BE2C (cell line): ENCODE measurements at places on chromosomes 1 and 21.
A peak's percentile ranks its signal among the peaks of the same experiment; 100 is the strongest.

DNA sequence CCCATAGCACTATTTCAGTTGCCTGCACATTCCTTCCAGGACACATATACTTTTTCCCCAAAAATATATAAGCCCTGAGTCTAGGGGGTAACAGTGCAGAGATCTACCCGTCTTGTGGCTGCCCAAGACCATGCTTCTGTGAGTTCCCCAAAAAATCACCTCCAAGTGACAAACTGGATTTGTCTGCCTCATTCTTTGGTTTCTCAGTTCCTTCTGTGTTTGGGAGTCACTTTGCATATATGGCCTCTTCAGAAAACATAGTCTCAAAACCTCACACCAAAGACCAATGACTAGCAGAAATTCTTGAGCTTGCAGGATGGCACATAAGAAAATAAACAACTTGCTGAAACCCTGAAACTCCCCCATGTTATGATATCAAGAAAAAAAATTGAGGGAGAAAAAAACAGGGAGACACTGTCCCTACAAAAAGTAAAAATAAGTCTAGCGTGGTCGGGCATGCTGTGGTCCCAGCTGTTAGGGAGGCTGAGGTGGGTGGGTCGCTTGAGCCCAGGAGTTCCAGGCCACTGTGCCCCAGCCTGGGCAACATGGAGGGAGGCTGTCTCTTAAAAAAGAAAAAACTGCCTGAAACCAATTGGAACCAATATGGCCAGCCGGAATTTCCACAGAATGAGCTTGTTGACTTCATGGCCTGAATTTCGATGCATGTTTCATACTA, 8.0 kb downstream of the JMJD4 start:
- DNase-seq: no peak

DNA sequence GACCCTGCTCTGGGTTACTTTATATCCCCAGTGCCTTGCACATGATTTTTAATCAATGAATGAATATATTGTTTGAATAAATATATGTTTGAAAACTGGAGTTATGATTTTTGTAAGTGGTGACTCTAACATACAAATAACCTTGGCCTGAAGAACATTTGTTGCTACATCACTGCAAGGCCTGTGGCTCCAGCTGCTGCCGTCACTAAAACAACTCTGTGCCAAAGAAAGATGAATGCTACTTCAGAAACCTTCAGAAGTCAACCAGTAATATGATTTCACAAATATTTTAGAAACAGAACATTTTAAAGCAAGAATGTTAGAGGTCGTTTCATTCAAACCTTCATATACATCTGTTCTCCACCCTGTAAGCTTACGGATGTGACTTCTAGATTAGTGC, 60.6 kb upstream of the SEC16B start:
- no peak for DNase-seq

- peak; percentile 58 for DNase-seq
Observed at GRCh38 chr1:237901299-237901934, 10.7 kb upstream of the ZP4 start.

DNA sequence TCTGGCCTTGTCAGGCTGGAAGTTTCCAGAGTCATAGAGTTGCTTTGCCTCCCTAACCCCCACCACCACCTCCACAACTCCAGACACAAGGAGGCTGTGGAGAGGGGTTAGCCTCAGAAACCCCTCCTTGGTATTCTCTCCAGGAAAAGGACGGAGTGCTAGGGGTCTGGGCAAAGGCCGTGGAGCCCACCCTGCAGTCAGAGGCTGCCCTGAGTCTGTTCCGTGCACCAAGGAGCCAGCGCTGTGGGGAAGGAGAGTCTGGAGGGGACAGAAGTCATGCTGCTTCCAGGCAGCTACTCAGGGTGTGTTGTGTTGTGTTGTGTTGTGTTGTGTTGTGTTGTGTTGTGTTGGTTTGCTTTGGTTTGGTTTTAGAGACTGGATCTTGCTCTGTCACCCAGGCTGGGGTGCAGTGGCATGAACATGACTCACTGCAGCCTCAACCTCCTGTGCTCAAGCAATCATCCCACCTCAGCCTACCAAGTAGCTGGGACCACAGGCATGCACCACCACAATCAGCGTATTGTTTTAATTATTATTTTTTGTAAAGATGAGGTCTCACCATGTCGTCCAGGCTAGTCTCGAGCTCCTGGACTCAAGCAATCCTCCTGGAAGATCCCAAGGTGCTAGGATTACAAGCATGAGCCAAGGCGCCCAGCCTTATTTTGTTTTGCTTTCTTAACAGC, 122.2 kb upstream of the TMEM51 start:
- no peak for DNase-seq

DNA sequence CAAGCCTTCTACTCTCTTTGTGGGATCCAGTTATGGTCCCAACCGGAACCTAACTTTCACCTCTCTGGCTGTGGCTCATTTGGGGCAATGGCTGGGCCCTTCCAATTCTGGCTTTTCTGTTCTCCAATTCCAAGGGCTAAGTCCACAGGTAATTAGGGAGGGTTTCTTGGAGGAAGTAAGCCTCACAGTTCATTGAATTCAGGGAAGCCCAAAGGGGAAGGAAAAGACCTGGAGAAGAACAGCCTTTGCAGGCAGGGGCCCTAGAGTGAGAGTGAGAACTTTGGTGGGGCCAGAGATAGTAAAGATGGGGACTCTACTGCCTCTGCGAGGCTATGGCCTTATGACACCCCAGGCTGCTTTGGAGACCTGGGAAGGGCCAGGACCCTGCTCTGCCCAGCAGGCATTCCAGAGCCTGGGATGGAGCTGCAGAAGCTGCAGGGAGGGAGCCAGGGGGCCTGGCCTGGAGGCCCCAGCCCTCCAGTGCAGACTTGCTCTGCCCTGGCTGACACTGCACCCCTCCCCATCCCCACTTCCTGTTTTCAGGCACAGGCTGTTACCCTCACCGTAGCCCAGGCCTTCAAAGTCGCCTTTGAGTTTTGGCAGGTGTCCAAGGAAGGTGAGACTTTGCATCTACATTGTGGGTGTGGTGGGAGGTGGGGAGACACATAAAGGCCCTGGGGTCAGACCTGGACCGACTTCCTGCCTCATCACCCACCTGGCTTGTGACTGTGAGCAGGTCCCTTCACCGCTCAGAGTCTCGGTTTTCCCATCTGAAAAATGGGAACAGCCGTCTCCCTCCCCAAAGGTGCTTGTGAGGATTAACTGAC, 18.9 kb downstream of the LDLRAP1 start:
- no peak for DNase-seq

DNA sequence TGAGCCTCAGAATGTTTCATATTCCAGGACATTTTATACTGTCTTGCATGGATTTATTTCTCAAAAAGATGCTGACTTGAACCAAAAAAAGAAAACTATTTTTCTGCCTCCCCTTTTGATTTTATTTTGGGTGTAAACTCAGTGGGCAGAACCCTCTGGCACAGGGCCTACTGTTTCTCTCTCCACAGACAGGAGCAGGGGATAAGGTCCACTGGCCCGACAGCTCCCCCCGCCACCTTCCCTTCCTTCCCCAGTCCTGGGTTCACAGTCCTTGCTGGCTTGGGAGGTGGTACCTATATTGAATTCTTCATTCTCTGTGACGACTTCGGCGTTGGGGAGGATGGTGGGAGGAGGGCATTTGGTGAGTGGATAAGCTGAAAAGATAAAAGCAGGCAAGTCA, 114.3 kb downstream of the ZSCAN20 start:
- DNase-seq: no peak

GRCh38 chr1:14975119-14975518, 178.4 kb upstream of the TMEM51 start:
- DNase-seq: no peak

- DNase-seq: no peak
Observed at GRCh38 chr1:222940095-222940494, 125.3 kb downstream of the DISP1 start.

DNA sequence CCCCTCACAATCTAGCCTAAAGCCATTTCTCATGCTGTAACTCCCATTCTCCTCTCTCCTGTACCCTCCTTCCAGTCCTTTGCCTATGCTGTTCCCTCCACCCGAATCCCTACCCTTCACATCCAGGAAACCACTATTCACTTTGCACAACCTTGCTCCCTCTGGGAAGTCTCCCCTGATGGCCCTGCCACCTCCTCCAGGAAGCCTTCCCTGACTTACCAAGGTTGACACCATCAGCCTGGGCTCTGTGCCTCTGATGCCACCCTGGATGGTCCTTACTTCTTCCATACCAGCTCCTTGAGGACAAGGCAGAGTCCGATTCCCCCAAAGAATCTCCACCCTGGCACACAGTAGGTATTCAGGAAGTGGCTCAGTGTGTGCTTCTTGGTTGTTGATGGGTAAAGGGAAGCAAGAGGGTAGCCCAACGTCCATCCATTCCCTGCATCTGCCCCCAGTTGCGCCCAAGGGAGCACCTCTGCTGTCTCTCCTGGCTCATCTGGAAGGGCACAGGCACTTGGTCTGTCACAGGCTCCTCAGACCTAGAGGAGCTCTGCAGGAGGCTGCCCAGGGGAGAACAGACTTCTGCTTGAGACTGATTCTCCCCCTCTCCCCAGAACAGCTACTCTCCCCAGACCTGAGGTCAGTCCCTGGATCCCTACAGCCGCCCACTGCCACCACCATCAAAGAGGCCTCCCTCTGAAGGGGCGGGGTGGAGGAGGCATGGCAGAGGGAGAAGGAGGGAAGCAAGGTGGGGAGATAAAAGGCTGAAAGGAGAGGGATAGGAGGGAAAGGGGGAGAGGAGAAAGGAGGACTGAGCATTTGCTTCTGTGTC, 36.1 kb upstream of the ZC3H12A start:
- no peak for DNase-seq

GRCh38 chr1:205028924-205029323, 14.1 kb upstream of the CNTN2 start:
- no peak for DNase-seq

DNA sequence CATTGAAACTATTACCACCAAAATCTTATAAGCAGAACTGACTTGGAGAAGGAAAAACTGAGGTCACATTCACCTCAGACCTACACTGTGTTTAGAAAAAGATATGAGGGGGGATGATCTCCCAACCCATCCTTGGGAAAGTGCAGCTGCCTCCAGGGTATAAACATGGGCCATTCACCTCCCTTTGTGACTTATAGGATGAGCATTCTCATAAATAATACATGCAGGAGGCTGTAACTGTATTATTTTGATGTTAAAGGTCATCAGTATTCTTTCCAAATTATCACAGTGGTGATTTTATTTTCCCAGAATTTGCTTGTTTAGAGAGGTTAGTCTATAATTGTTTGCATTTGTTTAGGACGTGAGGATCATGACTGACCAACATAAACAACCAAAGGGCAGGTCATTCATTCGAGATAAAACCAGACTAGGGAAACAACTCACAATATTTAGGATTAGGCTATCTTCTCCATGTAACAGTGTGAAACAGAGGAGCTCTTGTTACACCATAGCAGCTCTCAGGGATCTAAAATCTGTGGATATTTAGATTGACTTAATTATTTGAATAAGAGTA, 109.2 kb upstream of the NR5A2 start:
- no peak for DNase-seq

DNA sequence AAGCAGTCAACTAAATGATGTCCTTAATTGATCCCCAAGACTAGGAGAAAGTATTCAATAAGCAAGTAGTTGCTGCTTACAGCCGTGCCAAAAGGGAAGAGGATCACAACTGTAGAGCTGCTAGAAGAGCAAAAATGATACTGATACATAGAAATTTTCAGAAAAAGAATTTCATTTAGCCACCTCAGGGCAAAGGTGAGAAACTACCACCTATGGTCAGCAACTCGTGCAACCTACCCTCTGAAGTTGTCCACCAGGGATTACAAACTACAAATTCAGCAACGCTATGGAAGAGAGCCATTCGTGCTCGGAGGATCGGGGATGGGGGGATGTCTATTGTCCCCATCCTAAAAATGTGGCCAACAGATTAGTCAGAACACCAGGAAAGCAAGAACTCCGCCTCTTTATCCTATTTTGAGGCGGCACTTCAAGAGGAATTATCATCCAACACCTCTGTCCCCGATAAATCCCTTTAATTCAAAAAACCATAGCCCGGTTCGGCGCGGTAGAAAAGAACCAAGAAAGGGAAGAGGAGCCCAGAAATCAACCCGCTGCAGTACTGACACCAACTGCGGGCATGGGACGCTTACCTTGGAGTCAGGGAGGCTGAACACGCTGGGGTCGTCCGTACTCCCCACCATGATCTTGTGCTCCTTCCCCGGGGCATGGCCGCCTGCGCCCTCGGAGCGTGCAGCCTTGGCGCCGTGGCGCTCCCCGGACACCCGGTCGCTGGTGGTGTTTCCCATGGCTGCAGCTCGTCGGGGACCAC, 687 bp downstream of the PRKAB2 start:
- DNase-seq: no peak

- DNase-seq: peak; percentile 30
Observed at GRCh38 chr1:20237646-20238045, 51.3 kb upstream of the PLA2G2C start.

DNA sequence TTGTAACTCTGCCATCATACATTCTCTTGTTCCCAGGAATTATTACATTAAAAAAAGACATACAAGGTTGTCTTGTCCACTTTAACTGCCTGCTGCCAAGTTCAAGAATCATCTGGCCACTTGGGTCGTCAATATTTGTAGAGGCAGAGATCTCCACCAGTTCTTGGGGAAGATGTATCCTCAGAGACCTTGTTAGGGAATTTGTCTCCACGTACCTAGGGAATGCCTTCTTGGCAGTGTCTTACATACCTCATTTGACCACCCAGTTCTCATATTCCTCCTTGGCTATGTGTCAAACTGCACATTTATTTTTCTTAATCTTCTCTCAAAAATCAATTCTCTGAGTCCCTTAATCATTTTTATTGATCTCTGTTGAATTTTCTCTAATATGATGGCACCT, 266.0 kb downstream of the SPATA17 start:
- no peak for DNase-seq

- DNase-seq: peak; percentile 30
Observed at GRCh38 chr1:93304716-93305138, 41.0 kb upstream of the DR1 start.

DNA sequence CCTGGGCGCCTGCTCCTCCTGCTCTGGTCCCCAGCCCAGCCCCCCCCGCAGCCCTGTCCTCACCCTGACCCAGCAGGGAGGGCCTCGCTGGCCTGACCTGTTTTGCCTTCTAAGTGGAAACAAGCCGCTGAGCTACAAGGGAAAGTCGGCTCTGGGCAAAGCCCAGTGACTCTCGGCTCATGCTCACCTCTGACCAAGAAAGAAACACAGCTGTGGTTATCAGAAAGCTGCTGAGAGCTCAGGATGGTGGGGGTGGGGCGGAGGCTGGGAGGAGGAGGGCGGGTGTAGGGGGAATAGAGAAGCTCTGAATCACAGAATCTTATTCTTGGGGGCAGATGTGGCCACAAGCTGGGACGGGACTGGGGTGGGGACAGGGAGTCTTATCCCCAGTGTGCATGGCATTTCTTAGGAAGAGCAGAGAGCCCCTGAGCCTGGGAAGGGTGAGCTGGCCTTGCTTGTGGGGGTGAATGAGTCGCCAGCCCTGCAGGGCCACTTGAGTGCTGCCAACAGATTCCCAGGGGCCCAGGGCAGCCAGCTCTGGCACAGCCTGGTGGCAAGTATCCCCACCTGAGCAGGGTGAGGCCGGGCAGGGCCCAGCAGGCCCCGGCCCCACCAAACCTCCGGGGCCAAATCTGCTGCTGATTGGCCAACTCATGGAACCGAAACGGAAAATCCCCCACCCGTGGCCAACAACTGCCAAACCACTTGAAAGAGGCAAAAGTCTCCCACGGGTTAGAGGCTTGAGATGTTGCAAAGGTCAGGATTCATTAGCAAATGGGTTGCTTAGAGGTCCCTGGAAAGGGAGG, 120.6 kb downstream of the SPSB1 start:
- DNase-seq: no peak
